ENCODE measurements at places on chromosomes 12 and 14.
A peak's percentile ranks its signal among the peaks of the same experiment; 100 is the strongest.

DNA sequence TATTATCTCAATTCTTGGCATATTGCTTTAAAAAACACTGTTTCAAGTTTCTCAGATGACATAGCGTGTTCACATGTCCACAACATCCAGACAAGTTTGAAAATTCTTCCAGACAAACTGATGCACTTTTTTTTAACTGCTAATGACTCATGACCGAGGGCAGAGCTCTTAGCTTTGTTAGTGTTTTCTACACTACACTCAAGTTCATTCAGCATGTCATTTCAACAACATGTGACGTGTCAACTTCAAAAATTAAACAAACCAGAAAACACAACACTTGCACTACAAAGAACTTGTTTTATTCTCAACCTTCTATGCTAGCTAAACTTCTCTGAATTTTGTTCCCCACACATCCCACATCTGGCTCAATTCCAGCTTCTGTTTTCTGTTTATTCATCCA lies 1186.3 kb upstream of the FLRT2 start:
- no peak for DNase-seq

GRCh38 chr14:67457782-67458181 lies 30.7 kb downstream of the TMEM229B start:
- no peak for DNase-seq

GRCh38 chr12:48775991-48776649 lies 12.8 kb downstream of the ADCY6 start:
- DNase-seq = no peak

DNA sequence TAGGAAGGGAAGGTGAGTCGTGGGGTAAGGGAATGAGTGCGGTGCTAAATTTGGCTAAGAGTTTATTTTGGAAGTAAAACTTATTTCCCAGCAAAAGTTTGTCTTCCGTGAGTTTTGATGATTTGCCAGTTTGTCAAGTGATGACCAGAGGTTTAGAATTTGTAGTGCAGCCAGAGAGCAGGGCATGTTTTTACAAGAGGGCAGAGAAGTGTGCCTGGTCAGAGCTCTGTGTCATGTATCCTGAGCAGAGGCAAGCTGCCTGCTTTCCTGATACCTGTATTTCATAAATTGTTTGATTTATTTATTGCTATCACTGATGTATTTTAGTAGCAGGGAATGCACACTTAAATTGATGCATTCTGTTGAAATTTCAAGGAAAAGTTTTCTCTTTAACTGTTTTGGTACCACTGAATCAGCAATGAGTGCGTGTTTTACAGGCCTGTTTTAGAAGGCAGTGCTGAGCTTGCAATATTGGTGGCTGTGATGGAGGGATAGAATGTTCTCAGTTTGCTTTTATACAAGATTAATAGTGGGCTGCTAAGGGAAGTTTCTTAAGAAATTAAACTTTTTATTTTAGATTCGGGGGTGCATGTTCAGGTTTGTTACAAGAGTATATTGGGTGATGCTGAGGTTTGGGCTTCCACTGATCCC lies 19.7 kb upstream of the RD3L start:
- DNase-seq = no peak

DNA sequence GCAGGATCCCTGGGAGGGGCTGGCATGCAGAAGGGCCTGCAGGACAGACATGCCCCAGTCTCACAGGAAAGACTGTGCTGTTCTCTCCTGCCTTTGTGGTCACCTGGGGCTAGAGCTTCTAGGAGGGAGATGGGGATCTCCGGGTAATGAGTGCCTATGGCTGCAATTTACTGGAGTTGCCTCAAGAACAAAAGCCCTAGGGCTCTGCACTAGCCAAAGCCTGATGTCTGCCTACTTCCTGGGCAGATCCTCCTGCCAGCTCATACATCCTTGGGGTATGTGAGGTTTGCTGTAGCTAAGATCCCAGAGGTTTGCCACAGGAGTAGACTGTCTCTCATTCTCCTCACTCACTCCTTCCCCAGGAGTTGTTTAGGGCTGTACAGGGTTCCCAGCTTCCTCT lies 106.9 kb upstream of the PPFIA2 start:
- DNase-seq = no peak

GRCh38 chr12:94667031-94667540 lies 16.7 kb upstream of the TMCC3 start:
- no peak for DNase-seq

DNA sequence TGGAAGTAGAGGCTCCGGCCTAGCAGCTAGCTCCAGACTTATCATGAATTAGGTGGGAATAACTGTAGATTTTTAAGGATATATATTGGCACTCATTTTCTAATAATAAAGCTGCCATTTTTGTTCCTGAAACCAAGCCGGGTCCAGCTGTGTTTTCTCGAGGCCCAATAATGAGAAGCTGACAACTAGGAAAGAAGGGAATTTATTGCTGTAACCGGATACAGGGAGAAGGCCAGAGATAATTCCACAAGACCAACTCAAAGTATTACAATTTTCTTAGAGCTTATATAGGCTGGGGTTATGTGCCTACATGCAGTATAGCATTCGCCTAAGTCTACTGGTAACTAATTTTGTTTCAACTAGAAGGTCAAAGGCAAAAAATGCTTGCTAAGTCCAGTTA lies 122.3 kb upstream of the FBXO33 start:
- DNase-seq = no peak

- DNase-seq = no peak
Observed at GRCh38 chr14:103066399-103066798, 9.1 kb upstream of the CDC42BPB start.

GRCh38 chr12:63955831-63956666 lies 111.5 kb downstream of the SRGAP1 start:
- no peak for DNase-seq

GRCh38 chr12:131136539-131136872 lies 182.8 kb downstream of the ADGRD1 start:
- no peak for DNase-seq

- no peak for DNase-seq
Observed at GRCh38 chr12:26748412-26748740, 84.6 kb downstream of the ITPR2 start.

DNA sequence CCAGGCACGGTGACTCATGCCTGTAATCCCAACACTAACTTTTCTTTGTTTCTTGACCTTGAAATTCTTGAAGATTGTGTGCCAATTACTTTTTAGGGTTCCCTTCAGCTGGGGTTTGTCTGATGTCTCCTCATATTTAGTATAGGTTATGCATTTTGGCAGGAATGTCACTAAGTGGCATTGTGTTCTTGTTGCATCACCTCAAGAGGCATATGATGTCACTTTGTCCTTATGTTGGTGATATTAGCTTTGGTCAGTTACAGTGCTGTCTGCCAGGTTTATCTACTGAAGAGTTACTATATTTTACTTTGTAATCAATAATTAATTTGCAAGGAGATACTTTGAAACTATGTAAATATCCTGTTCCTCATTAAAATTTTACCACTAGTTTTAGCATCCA lies 61.0 kb upstream of the BTG1 start:
- DNase-seq = no peak

- DNase-seq = peak; percentile 52
Observed at GRCh38 chr12:53207042-53207441, at the start of gene ITGB7. ITGB7 (minus strand) TSS chr12:53207251; CDS start chr12:53200443, 6,808 bp downstream.

GRCh38 chr12:46811185-46811584 lies 14.6 kb downstream of the SLC38A4 start:
- DNase-seq = no peak

DNA sequence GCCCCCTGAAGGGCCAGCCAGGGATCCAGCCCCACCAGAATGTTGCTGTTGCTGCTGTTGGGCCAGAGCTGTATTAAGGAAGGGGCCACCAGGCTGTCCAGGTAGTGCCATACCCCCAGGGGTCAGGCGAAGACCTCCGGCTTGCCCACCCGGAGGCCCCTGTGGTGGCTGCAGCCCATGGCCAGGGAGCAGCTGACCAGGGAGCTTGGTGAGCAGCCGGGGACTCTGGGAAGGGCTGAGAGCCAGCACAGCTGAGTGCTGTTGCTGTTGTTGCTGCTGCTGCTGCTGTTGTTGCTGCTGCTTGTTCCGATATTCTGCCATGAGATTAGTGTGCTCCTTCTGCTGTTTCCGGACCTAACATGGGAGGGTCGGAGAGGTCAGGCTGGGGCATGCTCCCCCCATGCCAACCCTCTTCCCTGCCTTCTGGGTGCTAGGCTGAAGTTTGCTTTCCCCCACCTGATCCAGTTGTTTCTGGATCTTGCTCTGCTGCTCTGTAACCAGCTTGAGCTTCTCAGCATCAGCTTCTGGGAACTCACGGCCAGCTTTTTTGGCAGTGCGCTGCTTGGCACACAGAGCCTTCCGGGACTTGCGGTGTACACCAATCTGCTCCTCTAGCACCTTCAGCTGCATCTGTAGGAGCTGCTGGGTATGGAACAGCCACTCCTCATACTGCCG lies 15.2 kb upstream of the PRKAG1 start:
- no peak for DNase-seq

- no peak for DNase-seq
Observed at GRCh38 chr12:93663006-93663728, 14.0 kb upstream of the CRADD start.

GRCh38 chr12:109476807-109477184 lies 304 bp downstream of the KCTD10 start:
- DNase-seq = no peak

DNA sequence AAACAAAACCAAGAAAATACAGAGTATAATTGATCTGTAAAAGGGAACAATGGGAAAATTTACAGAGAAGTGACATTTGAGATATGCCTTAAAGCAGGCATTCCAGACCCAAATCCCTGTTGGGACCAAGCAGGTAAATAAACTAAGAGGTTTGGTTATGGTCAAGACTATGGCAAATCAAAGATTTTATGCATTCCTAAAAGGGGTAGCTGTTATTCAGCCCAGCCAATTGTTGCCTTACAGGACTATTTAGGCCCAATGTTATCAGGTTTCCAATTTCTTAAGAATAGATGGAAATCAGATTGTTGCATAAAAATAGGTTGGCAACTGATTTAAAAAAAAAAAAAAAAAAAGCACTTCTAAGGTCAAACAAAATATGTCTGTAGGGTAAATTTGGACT lies 5.3 kb downstream of the DNAI7 start:
- DNase-seq = no peak

- DNase-seq = no peak
Observed at GRCh38 chr14:65261946-65262345, 150.6 kb upstream of the FUT8 start.

DNA sequence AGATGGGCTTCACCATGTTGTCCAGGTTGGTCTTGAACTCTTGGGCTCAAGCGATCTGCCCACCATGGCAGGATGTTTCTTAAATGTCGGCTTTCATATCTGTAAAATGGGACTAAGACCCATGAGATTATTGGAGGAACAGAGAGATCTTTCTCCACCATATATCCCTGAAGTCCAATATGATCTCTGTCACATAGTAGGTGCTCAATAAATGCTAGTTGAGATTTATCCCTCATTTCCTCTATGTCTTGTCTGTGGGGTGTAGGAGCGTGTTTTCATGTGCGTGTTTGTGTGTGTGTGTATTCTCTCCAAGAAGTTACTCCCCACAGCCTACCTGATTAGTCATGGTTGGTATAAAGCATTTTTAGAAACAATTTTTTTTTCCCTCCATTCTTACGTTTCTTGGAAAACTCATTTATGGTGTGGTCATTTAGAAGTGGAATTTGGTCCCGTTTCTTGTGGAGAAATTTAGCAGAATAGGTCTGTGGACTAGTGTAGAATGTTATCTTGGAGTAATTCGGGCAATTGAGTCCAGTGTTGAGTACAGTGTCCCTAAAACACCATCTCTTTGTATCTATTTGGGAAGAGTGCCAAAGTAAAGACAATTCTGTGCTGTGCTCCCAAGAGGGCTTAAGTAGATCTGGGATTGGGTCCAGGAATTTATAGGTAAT lies 4.3 kb downstream of the STRAP start:
- DNase-seq = no peak

GRCh38 chr14:92437729-92438285 lies 75.8 kb upstream of the RIN3 start:
- no peak for DNase-seq

GRCh38 chr12:51473947-51474346 lies 49.3 kb downstream of the SLC4A8 start:
- DNase-seq = no peak

GRCh38 chr14:81144824-81145603 lies 75.7 kb downstream of the GTF2A1 start:
- no peak for DNase-seq

GRCh38 chr12:15732341-15733061 lies 56.7 kb downstream of the EPS8 start:
- no peak for DNase-seq

DNA sequence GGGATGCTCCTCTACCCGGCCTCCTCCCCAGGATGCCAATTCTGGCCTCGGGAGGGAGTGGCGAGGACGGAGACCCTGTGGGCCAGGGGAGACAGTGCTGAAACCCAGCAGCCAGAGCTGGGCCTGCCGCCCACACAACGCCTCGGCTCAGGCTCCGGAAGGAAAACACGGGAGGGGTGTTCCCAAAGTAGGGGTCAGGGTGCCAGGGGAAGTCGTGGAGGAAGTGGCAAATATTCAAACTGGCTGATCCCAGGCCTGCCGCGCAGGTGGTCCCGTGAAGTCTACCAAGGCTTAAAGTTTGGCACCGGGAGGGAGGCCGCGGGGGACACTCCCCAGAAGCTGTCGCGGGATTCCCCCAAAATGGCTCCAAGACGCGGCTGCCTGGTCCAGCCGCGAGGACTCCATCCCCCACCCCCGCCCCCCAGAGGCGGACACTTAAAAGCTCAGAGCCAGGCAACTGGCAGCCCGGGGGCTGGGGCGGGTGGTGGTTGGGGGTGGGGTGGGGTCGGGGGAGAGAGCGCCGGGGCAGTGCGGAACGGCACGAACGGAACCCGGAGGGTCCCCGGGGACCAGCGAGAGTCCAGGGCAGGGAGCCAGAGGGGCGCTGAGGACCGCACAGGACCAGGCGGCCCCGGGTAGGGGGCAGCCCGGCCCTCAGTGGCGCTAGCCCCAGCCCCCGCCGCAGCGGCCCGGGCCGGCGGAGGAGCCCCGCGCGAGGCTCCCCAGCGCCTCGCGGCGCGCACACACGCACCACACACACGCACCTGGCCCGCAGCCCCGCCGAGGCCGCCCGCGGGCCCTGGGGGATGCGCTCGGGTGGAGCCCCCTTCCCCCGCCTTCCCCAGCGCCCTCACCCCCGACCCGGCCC lies 20.0 kb downstream of the BEGAIN start:
- DNase-seq = no peak

- DNase-seq = no peak
Observed at GRCh38 chr14:95657454-95657853, 28.8 kb upstream of the TCL1B start.

GRCh38 chr12:73585136-73585535 lies 952.5 kb upstream of the ATXN7L3B start:
- no peak for DNase-seq

Data from T follicular helper cell (primary cell).